ENCODE measurements at places on chromosomes 4 and X.

GRCh38 chr4:100284129-100284880, 94.0 kb upstream of the DDIT4L start:
- no peak for DNase-seq

GRCh38 chr4:80608281-80608980, 272.9 kb downstream of the CFAP299 start:
- no peak for DNase-seq

DNA sequence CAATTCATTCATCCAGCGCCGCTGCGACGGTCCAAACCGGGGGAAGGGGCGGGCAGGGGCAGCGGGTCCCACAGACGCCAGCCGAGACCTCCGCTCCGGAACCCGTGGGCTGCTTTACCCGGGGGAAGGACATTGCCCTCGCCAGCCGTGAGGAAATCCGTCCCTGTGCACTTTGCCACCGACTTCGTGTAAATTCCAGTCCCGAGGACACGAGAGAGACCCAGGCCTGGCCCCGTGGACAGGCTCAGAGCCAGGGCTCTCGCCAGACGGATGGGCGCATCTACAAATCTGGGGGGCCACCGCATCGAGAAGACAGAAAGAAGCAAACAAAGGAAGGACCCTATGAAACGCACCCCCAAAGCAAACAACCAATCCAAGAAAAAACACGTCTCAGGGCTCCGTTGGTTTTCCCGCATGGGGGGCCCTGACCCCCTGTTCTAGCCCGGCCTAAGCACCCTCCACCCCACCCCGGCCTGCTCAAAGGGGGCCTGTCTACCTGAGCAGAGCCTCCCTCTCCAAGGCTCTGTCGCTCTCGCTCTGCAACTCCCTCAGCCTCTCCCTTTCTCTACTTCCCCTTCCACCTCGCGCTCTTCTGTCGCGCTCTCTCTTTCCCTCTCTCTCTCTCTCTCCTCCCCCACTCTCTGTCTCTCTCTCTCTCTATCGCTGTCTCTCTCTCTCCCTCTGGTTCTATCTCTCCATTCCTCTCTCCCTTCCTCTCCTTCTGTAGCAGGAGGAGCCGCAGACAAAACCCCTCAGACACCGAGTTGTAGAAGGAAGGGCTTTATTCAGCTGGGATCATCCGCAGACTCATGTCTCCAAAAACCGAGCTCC, 11.3 kb downstream of the FRG2 start:
- no peak for DNase-seq

- DNase-seq = no peak
These were observed 881 bp upstream of the CACNA1F start for GRCh38 chrX:49233887-49234555.

DNA sequence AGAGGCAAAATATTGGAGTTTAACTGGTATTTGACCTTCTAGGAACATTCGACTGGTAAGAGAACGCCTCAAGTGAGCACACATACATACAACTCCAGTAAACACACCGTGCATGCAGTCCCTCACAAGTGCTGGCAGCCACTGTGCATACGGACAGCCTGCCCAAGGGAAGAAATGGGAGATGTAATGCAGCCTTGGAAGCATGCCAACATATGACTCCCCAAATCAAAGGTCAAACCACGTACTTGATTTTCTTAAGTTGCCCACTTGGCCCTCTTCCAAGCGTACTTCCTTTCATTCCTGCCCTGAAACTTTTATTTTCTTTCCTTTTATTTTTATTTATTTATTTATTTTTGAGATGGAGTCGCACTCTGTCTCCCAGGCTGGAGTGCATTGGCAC, 206.6 kb downstream of the SPRY1 start:
- no peak for DNase-seq

DNA sequence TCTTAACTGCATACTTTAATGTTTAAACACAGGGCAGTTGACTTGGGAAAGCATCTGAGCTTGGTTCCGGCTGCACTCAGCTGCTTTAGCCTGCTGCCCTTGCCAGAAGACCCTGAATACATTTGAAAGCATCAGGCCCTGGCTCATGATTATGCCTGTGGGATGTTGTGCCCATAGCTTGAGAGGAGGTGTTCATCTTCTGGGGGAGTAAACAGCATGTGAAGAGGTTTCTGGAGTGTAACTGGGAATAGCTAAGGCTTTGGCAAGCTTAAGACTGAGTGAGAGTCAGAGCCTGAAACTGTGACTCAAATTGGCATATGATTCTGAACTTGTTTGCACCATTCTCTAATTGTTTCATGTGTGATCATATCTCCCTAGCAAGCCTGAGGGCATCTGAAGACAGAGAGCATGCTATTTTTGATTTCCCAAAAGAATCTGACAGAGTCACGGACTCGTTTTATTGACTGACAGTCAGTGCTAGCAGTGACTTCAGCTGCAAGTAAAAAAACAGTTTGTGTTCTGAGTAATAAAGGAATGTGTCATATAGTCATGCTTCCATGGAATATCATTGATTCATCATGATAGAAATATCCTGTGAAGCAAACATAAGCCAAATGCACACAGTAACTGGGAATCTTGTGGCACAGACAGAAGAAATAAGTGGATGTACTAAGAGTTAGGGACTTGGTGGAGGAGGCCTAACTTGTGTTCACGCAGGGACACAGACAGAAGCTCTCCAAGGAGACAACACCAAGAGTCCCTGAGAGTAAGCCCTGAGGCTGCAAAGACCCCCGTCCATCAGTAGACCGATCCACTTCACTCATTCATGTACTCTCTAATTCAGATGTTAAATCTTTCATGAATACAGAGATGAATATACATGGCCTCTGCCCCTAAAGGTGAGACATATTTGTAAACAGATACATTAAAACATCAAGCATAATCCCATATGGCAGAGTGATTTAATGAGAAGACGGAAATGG, 100.7 kb downstream of the SYNPO2 start:
- no peak for DNase-seq
